Stromal cell of bone marrow (primary cell): ENCODE measurements at places on chromosomes 5 and 9.

DNA sequence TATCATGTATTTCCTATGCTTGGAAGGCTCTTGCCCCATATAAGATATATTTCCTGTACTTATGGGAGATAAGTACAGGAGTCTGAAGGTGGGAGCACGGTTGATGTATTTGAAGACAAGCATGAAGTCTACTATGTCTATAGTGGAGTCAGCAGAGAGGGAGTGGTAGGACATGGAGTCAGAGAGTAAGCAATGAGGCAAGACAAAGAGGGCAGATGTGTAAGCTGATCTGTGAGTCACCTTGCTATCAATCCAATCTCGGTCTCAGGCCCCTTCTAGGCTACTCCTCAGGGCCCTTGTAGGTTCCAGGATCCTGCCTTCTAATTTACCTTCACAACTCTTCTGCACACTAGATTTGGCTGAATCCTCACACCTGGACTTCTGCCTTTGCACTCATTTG, 105.5 kb downstream of the MACIR start:
- DNase-seq, result no peak

GRCh38 chr5:152593388-152593787, 188.3 kb upstream of the NMUR2 start:
- no peak for DNase-seq

DNA sequence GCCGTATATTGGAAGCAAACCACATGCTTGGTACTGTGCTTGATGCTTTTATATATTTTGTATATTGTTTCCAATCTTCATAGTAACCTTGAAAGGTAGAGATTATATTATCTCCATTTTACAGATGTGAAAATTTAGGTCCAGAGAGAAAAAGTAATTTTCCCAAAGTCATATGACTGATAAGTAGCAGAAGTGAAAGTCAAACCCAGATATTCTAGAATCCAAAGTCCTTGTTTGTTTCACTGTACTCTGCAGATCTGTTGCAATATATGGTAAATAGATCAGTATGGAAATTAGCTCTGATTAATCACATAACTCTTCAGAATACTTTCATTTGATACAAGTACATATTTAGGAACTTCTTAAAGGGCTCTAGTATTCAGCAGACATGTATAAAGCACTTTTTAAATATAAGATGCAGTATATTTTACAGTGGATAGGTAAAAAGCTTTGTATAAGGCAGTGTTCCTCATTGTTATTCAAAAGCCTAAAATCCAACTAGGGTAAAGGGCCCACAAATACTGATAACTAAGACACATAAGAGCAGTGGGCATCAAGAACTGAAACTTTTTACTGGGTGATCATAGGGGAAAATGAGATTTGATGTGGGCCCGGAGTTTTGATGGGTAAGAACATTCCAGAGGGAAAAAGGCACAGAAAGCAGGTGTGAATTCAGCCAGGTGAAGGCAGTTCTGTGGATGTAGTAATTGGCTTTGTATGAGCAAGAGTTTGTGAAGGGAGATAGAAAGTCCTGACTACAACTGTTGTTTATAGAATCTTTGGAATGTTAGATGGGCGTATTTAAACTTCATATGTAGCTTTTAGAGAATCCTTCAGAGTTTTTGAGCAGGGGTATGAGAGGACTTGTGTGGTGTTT, 25.0 kb downstream of the NDFIP1 start:
- DNase-seq, result no peak

DNA sequence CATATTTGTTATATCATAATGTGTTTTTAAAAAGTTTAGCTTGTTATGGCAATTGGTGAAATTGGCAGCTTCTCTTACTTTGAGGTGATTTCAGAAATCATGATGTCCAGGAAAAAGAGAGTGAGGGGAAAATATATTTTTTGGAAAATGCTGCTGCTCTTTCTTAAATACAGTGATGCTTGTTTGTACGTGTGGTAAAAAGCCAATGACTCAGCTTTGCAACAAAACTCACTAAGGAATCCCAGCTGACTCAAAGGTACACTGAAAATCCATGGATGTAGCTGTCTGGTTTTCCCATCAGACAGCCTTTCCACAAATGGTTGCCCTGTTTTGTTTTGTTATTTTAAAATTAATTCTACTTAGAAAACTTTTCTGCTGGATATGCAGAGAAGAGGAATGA, 306.4 kb upstream of the PAPPA start:
- DNase-seq, result peak; percentile 39

DNA sequence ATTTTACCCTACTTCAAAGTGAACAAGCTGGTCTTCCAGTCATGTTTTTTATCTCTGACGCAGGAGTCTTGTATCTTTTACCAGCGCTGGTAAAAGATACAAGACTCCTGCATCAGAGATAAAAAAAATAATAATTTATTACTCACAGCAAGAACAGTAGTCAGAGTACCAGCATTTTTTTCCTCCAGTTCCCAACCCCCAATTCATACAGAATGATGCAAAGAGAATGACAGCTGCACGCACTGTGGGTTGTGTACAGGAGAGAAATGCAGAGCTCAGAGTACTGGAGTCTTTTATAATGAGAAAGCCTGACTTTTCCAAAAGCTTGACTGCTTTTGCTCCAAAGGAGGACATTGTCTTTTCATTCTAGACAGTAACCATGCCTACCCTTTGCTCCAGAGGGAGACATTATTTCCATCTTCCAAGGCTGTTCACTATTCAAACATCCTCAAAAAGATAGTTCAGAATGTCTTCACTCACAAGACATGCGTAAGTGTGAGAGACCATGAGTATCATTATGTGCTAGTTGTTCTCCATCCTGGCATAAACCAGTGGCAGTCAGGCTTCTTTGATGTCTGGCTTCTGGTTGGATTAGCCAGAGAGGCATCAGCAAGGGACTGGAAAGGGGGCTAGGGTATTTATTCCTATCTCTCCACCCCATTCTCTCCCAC, 14.3 kb upstream of the RANBP6 start:
- no peak for DNase-seq

DNA sequence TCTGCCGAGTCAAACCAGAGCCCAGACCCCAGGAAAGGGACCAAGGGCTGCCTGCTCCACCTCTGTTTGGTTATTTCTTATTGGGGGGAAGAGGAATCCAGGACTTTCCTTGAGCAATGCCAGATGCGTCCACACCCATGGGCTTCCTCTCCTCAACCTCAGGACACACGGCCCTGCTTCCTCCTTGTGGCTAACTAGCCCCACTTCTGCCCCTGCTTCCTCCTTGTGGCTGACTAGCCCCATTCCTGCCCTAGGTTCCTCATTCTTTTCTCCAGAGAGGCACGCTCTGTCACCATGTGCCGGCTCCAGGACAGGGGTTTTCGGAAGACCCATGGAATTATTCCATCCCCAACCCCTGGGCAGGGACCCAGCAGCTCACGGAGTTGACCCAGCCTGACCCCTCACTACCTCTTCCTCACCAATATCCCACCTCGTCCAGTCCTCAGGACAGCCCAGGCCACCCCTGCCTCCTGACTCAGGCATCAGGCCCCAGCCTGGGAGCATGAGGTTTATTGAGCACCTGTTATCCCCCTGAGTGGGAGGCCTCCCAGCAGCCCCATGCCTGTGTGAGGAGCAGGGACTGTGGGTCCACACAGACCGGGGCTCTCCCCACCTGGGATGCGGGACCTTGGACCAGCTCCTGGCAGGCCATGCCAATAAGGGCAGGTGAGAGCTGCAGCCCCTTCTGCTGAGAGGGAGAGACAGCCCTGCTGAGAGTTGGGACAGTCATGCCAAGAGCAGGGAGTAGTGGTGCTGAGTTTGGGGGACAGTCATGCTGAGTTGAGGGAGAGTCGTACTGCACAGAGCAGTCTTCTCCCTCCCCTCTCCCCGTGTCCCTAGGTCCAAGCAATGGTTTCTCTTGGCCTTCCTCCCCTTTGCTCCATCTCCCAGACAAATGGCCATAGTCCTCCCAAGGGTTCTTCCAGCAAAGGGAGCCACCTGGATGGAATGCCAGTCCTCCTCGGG, 11.8 kb upstream of the FCN1 start:
- no peak for DNase-seq

DNA sequence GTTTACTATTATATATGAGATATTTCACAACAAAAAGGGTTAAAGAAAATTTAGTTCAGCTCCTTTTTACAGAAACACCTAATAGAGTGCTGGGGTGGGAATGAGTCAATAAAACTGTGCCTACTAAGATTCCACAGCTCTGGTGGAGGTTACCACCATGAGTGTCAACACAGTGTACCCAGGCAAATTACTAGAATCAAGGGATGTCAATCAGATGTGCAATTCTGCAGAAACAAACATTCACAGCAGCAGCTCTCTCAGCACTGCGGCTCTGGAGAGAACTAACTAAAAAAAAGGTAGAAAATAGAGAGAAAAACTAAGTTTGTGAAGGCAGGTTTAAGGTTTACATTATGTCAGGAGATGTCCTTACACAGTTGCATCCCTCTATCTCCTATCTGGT, 1313.0 kb downstream of the MAT2B start:
- no peak for DNase-seq

- DNase-seq, result peak; percentile 70
These were observed at the start of gene RALGDS for GRCh38 chr9:133121198-133121914. TSS of gene RALGDS (minus strand) at chr9:133121240. CDS start at chr9:133121154, 86 bp downstream.

- no peak for DNase-seq
These were observed 79.3 kb upstream of the PRLR start for GRCh38 chr5:35309365-35310130.

GRCh38 chr9:83649080-83649479, 26.1 kb downstream of the IDNK start:
- peak; percentile 10 for DNase-seq

- no peak for DNase-seq
These were observed 8.2 kb downstream of the ALDOB start for GRCh38 chr9:101427358-101427757.

DNA sequence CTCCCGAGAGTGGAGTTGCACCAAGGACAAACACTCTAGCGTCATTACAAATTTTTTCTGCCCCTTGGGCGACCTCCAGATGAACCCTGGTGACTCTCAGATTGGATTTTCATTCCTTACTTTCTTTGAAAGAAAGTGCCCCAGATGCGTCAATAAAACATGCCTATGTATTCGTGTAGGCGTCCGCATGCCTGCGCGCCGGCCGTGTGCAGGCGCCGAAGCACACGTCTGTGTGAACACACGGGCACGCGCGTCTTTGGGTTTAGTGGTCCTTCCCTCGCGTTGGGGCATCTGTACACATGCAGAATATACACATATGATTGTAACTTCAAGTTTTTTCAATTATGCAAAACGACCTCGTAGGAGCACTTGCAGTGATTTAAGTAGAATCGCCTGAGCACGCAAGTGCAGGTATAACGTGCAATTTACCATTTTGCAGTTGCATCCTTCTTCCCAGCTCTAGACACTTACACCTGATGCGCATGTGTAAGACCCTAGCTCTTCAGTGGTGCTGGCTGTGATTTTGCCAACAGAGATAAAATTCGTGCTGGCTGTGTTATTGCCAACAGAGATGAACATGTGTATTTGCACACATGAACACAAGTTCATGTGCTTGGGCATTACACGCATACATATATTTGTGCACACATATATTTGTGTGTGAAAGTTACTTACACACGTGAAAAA, 1.9 kb upstream of the LHX2 start:
- DNase-seq, result no peak

- DNase-seq, result no peak
These were observed 1333.9 kb upstream of the DMAC1 start for GRCh38 chr9:9133526-9133925.

- no peak for DNase-seq
These were observed 599.0 kb downstream of the PRELID2 start for GRCh38 chr5:145236127-145236526.

GRCh38 chr5:77772729-77773128, 3.4 kb downstream of the TBCA start:
- DNase-seq, result no peak

DNA sequence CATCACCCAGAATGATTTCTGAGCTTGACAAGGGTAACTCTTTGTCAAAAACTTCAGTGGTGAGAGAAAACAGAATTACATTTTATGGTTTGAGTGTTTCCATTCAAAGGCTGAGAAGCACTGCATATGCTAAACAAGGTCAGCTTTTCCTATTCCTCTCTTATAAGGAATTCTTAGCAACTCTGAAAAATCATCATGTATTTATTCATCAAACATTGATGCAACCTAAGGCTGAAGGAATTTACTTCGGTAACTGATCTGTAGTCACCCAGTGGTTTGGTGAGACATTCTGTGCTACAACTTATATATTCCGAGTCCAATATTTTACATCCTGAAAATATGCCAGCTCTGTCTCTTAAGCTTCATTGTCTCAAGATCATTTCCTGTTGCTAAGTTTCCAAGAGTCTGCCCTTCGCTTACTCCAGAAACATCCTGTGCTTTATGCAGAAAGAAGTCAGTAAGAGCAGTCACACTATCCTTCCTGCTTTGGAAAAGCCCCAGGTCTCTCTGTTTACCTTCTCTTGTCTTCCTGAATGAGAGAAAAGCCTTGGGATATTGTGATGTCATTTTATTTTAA, 176.6 kb upstream of the TBCA start:
- no peak for DNase-seq

GRCh38 chr9:27453860-27454553, 70.1 kb upstream of the IFNK start:
- no peak for DNase-seq

GRCh38 chr9:70902692-70903131, 218.7 kb downstream of the TRPM3 start:
- DNase-seq, result peak; percentile 92

- no peak for DNase-seq
These were observed 45.7 kb upstream of the SLCO4C1 start for GRCh38 chr5:102341681-102342288.

DNA sequence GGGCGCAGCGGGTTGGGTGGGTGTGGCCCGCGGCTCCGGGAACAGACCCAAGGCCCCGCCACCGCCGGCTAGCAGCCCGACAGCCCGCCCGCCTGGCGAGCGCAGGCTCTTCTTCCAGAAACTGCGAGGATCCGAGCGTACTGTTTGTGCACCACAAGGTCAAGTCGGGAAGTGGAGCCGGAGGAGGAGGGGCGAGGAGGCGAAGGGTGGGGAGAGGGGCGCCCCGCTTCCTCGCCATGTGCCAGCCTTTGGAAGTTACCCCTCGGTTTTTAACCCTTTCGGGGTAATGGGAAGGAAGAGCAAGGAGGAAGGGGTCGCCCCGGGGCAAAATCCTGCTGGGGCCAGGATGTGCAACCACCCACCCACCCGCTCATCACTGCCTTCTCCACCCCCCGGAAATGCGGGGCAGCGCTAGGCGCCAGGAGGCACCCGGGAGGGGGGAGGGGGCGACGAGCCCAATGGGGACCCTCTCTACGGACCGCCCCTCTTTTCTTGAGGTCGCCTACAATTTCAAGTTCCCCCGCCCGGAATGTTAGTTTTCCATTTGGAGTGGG, 1.1 kb upstream of the JADE2 start:
- peak; percentile 56 for DNase-seq

- DNase-seq, result no peak
These were observed 11.8 kb downstream of the NR5A1 start for GRCh38 chr9:124495126-124496074.
